ENCODE measurements at places on chromosomes 16 and 17.

DNA sequence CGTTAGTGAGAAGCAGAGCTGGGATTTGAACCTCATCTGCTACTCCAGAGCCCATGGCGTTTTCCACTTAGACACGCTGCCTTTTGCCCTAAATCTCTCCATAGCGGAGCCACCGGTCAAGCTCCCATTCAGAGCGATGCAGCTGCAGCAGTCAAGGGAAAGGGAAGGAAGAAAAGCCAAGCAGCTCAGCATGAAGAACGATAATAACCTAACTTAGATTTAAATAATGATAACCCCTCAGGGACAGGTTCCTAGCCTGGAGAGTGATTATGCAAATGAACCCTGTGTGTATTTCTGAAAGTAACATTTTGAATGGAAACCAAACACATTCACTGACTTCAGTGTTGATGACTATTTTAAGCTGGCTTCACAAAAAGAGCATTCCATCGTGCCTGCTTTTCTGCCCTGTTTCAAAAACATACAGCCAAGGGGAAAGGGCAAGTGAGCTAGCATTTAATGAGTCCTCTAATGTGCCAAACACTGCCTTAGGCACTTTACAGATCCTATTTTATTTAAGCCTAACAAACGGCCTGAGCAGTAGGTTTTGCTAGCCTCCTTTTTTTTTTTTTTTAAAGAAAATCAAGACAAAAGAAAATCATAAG lies 798.3 kb downstream of the CDH8 start:
- no peak for DNase-seq

- DNase-seq: peak; percentile 48
Observed at GRCh38 chr17:7021993-7022778, 664 bp upstream of the BCL6B start.

DNA sequence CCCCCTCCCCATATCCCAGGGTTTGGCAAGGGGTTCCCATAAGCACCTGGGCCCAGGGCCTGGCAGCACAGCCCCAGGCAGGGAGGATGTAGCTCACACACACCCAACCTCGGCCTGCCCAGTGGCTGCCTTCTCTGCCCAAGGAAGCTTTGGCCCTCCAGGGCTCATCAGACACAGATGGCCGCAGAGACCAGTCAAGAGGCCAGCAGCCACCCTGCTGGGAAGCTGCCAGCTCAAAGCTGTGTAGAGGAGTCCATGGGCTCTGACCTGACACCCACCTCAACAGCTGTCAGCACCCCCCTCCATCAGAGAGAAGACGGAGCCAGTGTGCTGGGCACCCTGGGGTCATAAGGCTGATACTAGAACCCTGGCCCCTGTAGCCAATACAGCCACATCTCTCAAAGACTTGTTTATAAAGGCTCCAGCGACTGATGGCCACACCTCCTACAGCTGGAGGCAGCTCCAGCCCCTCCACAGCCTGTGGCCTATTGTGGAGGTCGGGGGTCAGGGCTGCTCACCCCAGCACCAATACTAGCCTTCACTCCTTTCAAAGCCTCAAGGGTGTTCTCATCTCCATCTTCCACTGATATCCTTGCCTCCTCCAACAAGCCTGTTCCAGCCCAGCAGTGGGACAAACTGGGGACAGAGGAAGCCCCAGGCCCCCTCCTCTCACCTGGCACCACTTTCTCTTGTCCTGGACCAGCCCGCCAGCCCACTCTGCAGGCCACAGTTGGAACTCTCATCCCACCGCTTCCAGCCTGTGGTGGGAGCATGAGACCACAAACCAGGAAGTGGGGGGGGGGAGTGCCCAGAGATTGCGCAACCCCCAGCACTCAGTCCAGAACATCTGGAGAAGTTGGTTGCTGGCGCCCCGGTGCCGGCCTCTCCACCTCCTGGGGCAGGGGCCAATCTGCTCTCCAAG lies 2.2 kb upstream of the MPG start:
- peak; percentile 12 for DNase-seq

DNA sequence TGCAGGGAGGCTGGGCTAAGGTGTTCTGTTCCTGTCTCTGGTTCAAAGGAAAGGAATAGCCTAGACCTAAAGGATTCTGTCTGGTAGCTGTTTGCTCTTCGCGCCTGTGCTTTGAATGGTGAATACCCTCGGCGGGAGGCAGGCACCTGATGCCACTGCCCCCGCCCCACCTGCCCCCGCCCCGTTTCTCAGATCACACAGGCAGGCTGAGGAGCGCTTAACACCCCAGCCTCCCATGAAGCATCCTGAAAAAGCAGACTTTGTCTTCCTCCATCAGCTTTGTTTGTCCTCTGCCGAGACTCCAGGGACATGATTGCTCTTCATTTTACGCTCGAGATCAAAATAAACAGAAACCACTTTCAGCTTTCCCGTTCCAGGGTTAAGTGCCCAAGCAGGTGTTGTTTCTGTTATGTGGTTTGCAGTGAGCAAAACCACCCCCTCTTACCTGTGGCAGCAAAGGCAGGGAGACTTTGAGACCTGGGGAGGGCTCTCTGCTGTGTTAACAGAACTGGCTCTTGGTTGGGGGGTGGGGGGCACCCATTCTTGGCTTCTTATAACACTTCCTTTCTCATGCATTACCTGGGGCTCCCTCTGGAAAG lies 452.1 kb downstream of the WWOX start:
- DNase-seq: peak; percentile 92

GRCh38 chr16:66728117-66728787 lies 23.2 kb downstream of the DYNC1LI2 start:
- DNase-seq: peak; percentile 41

- peak; percentile 84 for DNase-seq
Observed at GRCh38 chr16:29816694-29817441, 916 bp downstream of the PAGR1 start.

- DNase-seq: no peak
Observed at GRCh38 chr17:77744066-77744988, 214.2 kb upstream of the TNRC6C start.

GRCh38 chr16:13055480-13055879 lies 154.1 kb downstream of the SHISA9 start:
- no peak for DNase-seq

GRCh38 chr17:4005296-4006164 lies 41.3 kb upstream of the ATP2A3 start:
- no peak for DNase-seq

DNA sequence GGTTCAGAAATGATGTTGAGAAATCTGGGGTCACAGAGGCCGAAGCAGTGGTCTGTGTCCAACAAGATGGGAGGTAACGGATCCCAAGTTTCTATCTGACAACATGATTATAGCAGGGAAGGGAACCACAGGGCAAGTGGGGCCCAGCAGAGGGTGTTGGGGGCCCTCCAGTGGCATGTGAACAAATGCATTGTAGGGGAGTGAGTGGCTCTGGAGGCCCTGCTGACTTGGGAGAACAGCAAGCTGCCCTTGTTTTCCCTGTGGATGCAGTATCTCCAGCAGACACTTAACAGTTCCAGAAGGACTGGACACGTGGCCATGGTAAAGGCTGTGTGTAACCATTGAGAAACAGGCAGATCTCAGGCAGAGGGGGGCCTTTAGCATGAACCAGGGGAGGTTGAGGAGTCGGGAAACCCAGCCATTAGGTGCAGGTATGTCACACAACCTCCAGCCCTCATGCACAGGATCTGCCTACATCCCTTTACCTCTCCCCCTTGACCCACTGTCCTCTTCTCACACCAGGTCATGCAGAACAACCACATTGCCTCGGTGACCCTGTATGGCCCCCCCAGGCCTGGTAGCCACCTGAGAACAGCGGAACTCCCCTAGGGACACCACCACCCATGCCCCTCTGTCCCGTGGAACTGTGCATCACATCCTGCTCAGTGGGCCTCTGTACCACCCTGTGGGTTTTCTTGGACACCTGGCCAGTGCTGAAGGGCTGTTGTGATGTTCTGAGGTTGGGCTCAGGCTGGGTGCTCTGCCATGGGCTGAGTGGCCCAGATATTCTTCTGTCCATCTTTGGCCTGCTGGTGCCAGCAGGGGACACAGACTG lies 4.1 kb downstream of the B3GNT9 start:
- DNase-seq: no peak

- DNase-seq: no peak
Observed at GRCh38 chr17:47727704-47728036, 5.4 kb upstream of the TBX21 start.

GRCh38 chr17:61488878-61489718 lies 36.9 kb downstream of the TBX4 start:
- no peak for DNase-seq

DNA sequence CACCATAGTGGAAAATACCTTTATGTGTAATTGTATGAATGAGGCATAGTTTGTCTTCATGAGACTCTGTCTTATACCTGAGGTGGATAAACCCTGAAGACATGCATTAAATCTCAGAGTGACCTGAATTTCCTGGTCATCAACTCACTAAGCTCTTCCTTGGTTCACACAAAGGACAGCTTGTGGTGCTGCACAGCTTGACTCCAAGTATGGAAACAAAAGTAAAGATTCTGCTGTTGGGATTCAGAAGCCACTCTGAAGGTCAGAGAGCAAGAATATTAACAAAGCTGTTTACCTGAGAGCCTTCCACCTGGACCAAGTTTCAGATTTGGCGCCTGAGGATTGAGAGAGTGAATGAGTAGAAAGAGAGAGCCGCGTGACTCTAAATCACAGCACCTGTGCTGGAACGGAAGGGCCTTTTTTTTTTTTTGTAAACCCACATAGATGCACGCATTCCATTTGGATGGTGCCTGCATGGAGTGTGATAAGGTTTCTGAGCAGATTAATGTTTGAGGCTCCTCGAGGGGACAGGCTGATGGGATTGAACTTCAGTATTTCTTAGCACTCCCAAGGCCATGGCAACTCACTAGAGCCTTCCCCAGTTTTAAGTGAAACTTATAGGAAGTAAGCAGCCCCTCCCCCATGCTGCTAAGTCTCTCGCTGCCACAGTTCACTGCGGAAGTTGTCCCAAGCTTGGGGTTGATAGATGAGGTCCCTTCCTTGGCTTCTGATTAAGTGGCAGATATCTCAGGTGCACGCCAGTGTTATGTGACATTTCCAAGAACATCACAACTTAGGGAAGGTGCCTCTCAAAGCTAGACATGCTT lies 28.7 kb downstream of the CALB2 start:
- no peak for DNase-seq

DNA sequence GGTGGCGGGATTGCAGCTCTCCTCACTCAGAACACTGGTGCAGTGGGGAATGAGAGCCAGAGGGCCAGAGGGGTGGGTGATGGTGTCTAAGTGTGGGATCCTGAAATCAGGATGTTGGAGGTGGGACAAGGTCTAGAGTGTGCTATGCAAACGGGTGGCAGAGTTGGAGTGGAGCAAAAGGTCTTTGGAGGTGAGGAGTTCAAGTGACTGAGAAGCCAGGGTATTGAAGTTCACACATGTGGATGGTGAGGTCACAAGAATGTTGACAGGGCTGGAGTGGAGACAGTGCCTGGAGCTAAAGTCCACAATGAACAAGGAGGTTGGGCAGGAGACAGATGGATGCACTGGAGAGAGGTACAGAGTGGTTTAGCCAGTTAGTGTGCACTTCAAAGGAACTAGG lies 38.3 kb upstream of the MAP3K14 start:
- DNase-seq: no peak

- peak; percentile 48 for DNase-seq
Observed at GRCh38 chr17:67390006-67390645, 13.0 kb downstream of the PITPNC1 start.

DNA sequence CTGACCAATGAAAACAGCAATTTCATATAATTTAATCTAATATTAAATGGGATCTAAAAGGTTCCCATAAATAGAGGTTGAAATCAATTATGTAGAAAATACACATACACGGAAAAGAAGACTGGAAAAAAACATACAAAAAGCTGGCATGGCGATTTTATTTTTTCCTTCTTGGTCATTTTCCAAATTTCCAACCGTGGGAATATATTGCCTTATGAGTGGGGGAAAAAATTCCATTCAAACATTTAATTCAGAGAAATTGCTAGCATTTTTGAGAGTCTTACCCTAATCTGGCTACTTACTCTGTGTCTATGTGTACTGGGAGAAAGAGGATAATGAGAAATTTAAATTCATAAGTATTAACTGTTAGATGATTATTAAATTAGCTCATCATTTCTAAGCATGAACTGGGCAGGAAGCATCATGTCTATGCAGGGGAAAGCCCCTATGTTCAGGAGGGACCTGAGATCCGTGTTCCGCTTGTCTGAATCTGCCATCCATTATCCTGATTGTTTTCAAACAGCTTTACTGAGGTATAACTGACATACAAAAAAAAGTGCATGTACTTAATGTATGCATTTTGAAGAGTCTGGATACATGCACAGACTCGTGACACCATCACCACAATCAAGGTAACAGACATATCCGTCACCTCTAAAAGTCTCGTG lies 145.2 kb downstream of the XYLT1 start:
- no peak for DNase-seq

GRCh38 chr17:67386965-67387551 lies 10.0 kb downstream of the PITPNC1 start:
- DNase-seq: peak; percentile 49

GRCh38 chr17:65753348-65753747 lies 191.9 kb upstream of the AXIN2 start:
- no peak for DNase-seq
